ENCODE measurements at places on chromosomes 6 and 20.
A peak's percentile ranks its signal among the peaks of the same experiment; 100 is the strongest.

GRCh38 chr6:73699676-73700459 is 3.9 kb downstream of the CD109 start:
- DNase-seq, result no peak

DNA sequence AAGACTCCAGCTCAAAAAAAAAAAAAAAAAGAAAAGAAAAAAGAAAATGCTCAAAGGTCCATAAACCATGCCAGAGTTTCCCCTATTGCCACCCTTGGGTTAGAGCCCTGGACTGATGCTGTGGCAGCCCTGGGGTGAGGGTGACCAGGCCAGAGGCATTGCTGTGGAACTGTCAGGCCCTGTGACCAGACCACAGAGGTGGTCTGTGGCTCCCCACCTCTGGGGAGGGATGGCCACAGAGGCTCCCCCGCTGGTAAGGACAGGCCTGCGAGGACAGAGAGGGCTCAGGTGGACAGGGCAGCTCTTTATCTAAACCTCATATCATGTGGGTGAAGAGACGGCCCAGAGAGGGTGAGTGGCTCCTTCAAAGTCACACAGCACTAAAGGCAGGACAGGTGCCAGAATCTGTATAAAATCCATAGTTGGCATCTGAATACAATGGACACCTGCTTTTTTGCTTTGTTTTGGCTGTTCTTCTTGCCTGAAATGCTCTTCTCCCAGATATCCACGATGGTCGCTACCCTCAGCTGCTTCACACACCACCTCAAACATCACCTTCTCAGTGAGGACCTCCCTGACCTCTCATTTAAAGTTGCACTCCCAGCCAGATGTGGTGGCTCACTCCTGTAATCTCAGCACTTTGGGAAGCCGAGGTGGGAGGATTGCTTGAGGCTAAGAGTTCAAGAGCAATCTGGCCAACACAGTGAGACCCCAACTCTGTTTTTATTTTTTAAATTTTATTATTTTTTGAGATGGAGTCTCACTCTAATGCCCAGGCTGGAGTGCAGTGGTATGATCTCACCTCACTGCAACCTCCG is 22.5 kb upstream of the SPDEF start:
- no peak for DNase-seq

GRCh38 chr6:117110146-117110545 is 155.2 kb upstream of the VGLL2 start:
- no peak for DNase-seq

DNA sequence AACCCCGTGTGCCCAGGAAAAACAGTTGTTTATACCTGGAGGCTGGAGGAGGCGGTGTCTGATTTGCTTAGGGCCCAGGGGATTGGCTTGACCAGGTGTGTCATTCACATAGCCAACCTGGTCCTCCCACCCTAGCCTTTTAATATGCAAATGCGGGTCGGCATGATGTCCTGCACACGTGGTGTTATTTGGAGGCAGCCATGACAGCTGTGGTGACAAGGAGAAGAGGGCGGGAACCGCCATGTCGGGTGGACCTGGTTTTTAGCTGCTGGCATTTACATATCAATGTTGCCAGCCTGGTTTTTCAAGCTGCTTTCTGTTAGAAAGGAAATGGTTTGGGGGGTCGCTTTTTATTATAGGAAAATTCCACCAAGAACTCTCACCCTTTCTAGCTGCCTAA is 291.4 kb upstream of the QKI start:
- DNase-seq, result no peak

- no peak for DNase-seq
Observed at GRCh38 chr6:41374618-41375590, 39.5 kb downstream of the NCR2 start.

DNA sequence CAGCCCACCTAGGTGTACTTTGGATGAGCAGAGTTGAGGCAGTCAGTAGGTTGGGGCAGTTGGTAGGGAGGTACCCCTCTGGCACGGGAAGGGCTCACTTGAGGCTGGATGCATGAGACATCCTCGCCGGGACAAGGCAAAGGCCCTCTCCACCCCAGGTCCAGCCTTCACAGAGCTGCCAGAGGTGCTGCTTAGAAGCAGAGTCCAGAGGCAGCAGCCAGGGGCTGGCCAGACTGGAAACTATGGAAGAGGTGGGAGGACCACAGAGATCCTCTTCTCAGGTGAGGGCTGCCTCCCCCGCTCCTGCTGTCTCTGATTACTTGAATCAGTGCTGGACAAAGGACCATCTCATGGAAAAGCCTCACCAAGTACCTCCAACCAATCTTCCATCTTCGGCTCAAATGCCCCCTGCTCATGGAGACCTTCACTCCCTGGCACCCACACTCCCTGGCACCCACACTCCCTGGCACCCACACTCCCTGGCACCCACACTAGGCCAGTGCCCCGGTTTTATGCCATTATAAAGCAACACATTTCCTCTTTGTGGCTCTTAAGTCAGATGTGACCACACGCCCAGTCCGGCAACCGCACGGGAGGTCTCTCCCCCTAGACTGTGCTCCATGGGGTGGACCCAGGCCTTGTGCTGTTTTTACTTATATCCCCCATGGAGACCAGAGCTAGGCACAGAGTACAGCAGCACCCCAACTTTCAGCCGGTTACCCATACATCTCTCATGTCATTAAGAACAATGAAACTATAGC is 100.1 kb downstream of the YTHDF1 start:
- DNase-seq, result peak; percentile 1

DNA sequence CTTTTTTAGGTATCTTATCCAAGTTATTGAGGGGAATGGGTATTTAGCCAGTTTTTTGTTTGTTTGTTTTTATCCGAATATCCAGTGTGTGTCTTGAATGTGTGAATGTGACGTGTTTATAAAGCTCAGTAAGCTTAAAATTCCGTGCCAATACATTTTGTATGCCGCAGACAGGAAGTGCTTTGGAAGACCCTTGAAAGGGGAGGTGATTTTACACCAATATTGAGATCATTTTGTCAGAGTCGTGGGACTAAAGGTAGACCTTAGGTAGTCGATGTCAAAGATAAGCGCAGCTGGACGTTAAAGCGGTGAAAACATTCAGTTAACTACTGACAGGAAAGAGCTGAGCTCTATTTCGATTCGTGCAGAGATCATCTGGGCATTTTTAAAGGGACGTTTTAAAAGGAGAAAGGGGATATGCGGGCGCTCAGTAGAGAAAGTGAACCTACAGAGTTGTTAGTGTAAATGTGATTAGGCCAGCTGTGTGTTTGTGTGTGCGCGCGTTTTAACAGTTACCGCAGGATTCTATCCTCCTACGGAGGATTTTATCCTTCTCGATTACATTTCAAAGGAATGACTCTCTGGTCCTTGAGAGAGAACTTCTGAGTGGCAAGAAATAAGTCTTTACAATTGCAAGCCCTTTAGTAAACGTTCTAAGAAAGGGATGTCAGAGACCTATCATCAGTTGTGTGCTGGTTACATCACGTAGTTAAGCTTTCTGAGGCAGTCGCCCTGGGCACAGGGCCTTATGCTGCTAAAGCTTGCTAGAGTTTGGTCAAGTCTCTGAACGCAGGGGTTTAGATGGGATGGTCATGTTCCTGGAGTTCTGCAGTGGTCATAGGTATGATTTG is 625 bp upstream of the ECHDC1 start:
- no peak for DNase-seq

DNA sequence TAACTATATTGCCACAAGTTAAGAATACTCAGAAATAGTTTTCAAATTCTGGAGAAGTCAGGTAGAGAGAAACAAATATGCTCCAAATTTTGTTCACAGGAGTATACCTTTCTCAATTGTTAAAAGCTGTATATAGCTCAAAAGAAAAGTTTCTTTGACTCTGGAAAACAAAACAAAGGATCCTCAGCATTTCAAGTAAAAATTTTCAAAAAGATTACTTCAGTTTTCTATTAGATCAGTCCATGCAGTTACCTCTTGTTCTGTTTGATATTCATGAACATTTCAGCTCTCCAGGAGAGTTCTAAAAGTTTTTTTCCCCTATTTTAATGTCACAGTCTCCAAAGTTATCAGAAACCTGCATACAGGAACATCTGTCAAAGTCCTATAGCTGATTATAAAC is 30.4 kb upstream of the ENTPD6 start:
- DNase-seq, result no peak

- DNase-seq, result no peak
Observed at GRCh38 chr6:44131892-44132291, 4.5 kb downstream of the TMEM63B start.

GRCh38 chr20:18255526-18255925 is 32.8 kb upstream of the ZNF133 start:
- no peak for DNase-seq

DNA sequence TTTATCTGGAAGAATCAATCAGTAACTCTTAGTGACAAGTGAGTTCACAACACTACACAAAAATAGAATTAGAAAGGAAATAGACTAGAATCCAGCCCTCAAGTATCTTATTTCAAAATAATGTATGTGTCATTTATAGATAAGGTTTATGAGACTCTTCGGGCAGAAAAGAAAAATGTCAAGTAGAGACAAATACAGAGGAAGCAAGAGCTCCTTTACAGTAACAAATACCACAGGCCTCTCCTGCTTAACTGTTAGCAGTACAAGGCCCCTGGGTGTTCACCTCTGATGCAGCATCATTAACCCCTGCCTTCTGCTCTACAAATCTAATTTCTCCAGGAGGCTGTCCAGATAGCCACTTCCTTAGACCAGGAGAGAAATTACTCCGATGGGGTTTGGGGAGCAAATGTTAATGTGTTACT is 76.7 kb downstream of the UBE3D start:
- DNase-seq, result no peak

DNA sequence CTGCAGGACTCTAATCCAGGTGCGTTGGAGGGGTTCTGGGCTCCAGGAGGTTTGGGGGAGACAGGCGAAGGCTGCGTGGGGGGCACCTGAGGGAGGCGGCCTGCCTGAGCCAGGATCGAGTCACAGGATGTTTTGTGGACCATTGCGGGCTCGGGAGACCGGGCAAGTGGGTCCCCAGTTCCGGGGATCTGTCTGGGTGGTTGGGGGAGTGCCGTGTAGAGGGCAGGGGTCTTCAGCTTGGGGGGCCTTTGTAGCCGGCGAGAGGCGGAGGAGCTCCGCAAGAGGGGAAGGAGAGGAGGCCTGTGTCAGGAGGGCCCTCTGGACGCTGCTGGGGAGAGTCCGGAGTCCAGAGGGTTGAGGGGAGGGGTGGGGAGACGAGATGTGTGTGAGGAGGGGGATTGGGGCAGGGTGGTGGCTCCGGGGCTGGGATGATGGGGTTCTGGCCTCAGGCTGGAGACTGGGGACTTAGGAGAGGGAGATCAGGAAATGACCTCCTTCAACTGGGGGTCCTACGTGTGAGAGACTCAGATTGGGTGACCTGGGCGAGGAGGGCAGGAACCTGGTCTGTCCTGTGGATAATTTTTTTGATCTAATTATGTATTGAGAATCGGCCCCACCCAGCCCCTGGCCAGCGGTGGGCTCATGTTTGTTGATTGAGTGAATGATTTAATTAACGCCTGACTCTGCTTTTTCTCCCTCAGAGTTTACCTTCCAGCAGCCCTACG is 505 bp downstream of the SNAI1 start:
- no peak for DNase-seq

GRCh38 chr6:154447954-154448353 is 62.5 kb downstream of the CNKSR3 start:
- no peak for DNase-seq

- no peak for DNase-seq
Observed at GRCh38 chr20:6122111-6122872, 538 bp downstream of the FERMT1 start.

- DNase-seq, result peak; percentile 63
Observed at GRCh38 chr6:111709615-111710398, 104.1 kb upstream of the TRAF3IP2 start.

- no peak for DNase-seq
Observed at GRCh38 chr6:167567142-167568033, 242.5 kb downstream of the TTLL2 start.

GRCh38 chr6:169763308-169763707 is 11.9 kb downstream of the ERMARD start:
- no peak for DNase-seq

DNA sequence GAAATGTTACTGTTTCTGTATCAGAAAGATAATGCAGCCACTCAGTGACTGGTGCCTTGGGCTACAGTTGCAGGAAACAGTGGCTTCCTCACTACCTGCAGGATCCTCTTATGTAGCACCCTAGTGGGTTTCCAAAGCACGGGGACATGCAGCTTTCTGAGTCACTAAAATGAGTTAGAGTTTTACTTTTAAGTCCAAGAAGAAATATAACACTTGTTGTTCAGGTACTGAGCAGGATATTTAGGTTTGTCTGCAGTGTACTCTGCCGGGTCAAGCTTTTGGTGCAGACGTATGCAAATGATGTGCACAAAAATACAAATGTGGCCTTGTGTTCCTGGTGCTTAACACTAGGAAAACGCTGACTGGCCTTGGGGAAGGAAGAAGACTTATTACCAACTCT is 22.0 kb downstream of the ACSS1 start:
- no peak for DNase-seq

GRCh38 chr20:50310673-50311051 is 120.0 kb downstream of the CEBPB start:
- no peak for DNase-seq

DNA sequence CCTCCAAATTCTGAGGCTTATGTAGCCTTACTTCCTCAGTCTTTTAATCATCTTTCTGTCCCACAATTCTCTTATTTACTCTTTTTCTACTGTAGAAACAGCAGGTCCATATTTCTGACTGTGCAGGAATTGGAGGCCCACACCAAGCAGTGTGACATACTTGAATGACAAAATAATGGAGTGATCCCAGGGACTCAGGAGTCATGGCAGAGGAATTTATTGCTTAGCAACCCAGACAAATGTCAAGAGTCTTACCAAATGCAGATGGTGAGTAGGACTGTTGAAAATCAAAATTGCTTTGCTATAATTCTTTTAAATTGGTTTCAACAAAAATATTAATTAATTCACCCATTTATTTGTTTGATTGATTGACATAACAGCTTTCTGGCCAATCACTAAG is 59.9 kb downstream of the HTR1B start:
- no peak for DNase-seq

GRCh38 chr20:34531608-34532265 is 15.5 kb downstream of the DYNLRB1 start:
- no peak for DNase-seq

DNA sequence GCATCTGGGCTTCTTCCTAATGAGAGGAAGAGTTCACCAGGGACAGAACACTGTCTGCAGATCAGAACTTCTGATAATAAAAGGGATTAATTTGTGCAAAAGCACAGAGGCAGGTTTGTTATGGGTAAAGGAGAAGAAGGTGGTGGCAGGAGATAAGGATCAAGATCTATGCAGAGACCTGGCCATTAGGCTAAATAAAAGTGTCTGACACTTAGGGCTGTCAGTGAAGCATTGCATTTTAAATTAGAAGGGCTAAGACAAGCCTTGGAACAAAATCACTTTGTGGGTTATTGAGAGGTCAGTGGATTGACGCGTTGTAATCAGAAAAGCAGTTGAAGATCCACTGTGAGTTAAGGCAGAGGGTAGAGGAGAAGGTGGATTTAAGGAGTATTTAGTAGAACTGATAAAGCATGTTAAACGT is 76.8 kb downstream of the MAP3K4 start:
- no peak for DNase-seq

GRCh38 chr6:149897855-149898744 is at the start of gene RAET1E:
Gene RAET1E (minus strand): TSS chr6:149898113. CDS start chr6:149890901, 7,212 bp downstream.
- no peak for DNase-seq

DNA sequence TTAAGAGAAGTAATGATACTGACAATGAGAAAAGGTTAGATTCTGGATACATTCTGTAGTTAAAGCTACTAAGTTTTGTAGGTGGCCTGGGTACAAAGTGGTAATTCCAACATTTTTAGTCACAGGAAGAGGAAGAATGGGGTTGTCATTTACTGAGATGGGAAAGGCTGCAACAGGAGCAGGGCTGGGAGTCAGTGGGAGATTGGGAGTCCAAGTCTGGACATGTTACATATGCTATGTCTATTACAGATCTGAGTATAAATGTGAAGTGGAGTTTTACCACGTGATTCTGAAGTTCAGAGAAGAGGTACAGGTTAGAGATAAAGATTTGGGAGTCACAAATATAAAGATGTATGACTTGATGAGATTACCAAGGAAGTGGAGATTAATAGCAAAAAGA is 116.2 kb downstream of the RWDD2A start:
- DNase-seq, result no peak
